ENCODE measurements at places on chromosomes 4 and X.

- DNase-seq, result no peak
These were observed 55.9 kb upstream of the RASSF6 start for GRCh38 chr4:73676136-73676535.

- no peak for DNase-seq
These were observed 232.6 kb upstream of the BOD1L1 start for GRCh38 chr4:13860126-13860525.

DNA sequence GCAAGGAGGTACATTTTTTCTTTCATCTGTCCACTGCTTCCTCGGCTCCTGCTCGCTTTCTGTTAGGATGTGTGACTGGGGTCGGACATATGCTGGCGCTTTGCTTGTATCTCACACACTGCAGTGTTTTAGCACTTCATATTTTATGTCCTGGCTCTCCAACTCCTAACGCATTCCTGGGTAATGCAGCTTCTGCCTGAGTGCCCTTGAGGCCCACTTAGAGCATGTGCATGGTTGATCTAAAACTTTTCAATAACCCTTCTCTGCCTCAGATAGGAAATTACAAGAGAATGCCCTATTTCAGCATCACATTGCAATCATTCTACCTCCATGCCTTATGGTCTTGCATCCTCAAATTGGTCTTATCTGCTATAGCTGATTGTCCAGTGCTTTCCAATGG, 65.3 kb downstream of the NEIL3 start:
- DNase-seq, result no peak

GRCh38 chrX:41478381-41478911, 31.3 kb downstream of the NYX start:
- no peak for DNase-seq

DNA sequence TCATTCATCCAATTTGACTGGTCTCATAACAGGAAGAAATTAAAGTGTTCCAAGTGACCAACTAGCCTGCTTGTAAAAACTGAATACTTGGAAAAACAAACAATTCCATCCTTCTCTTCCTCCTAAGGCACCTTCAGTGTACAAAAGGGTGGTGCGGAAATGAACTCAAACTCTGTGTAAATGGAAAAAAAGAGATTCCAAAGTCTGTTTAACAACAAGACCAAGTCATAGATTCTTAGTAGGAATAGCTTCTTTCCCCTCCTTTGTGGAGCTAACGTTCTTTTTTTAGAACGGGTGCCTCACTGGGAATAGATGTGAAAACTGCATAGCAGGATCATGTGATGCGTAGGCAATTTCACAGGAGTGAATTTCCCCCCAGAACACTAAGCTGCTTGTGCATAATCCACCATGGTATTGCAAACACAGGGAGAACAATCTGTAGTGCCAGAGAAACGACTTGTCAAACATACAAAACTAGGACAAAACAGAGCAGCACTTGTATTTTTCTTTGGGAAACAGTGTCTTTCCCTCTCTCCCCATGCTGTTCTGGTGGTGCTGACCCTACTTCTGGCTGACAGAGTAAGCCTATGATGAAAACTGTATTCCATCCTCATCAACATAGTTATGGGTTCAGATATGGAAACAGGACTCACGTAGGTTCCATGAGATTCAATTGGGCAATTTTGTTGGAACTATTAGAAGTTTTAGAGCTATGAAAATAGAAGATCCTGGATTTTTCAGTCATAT, 13.2 kb upstream of the SOD3 start:
- no peak for DNase-seq

DNA sequence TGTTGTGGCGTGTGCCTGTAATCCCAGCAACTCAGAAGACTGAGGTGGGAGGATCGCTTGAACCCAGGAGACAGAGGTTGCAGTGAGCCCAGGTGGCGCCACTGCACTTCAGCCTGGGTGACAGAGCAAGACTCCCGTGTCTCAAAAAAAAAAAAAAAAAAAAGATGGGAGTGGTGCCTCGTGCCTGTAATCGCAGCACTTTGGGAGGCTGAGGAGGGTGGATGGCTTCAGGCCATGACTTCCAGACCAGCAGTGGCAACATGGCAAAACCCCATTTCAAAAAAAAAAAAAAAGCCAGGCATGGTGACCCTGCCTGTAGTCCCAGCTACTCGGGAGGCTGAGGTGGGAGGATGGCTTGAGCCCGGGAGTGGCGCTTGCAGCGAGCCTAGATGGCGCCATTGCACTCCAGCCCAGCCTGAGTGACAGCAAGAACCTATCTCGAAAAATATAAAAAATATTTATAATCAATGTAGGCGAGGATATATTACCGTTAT, 27.0 kb downstream of the EIF2S3 start:
- DNase-seq, result peak; percentile 6

GRCh38 chr4:98176531-98176930, 33.3 kb upstream of the STPG2 start:
- DNase-seq, result no peak

DNA sequence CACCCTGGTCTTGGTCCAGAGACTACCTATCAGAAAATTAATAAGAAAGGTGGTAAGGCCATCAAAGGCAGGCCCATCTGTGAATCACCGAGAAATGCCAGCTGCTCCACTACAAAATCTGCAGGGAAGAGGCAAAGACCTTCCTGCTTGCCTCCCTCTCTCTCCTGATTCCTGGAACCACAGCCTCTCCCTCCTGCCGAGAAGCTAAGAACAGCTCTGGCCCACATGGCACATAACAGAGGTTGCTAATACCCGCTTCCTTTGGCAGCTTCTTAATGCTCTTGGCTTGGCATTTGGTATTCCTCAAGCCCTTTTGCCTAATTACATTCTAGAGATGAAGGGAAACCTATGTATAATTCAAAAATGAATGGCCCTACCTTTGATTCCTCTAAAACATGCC, 32.9 kb downstream of the RAI2 start:
- DNase-seq, result no peak

- no peak for DNase-seq
These were observed 15.8 kb downstream of the APLN start for GRCh38 chrX:129638917-129639316.

DNA sequence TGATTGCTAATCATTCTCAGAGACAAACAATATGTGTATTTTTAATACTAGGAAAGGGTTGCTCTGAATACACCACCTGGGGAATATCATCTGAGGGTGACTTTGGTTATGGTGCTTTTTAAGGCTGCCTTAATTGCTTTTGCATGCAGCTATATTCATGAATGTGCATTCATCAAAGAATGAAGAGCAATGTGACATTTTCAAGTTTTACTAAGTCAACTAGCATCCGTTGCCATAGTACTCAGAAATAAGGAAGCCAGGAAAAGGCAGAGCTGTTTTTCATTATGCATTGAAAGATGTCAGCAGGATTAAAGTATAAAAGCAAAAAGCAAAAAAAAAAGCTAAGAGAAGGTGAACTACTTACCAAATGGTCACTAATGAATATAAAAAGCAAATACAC, 67.4 kb upstream of the PCDH18 start:
- no peak for DNase-seq

DNA sequence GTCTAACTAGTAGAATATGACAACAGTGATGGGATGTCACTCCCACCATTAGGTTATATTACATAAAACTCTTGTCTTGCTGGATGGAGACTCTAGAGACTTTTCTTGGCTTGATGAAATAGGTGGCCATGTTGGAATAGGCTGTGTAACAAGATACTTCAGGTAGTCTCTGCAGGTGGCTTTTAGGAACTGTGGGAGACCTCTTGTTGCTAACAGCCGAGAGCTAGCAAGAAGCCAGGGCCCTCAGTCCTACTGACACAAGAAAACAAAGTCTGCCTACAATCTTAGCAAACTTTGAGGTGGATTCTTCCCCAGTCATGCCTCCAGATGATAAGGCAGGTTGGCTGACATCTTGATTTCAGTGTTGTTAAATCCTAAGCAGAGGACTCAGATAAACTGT, 72.5 kb downstream of the GNL3L start:
- DNase-seq, result no peak
